ENCODE measurements at places on chromosomes 13 and 19.

GRCh38 chr19:18847549-18848463 is 16.0 kb downstream of the UPF1 start:
- no peak for DNase-seq

DNA sequence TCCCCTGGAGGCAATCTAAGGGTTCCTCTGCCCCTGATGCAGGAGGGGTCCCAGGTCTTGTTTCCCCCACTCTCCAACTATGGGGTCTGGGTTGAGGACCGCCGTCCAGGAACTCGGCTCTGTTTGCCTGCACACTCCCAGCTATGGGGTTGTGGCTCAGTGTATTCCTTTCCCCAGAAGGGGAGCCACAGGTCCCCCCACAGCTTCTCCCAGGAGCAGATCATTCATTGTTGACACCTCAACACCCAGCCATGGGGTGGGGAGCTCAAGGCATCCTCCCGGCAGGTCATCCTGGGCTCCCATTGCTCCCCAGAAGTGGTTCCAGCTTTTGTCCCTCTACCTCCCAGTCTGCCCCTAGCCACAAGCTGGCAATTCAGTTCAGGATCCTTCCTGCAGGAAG is 975 bp downstream of the ZNF358 start:
- DNase-seq: no peak

- DNase-seq: no peak
Observed at GRCh38 chr19:810883-811489, 10.8 kb downstream of the PLPPR3 start.

DNA sequence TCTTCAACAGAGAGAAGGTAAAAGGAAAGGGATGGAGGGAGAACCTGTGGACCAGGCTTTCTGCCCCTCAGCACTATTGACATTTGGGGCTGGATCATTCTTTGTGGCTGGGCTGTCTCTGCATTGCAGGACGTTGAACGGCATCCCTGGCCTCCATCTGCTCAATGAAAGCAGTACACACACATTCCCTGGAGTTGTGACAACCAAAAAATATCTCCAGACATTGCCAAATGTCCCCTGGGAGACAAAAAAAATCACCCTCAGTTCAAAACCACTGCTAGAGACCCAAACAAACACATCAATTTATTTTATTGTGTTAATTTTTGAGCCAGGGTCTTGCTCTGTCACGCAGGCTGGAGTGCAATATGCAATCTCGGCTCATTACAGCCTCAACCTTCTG is 43.3 kb downstream of the INSR start:
- DNase-seq: no peak

DNA sequence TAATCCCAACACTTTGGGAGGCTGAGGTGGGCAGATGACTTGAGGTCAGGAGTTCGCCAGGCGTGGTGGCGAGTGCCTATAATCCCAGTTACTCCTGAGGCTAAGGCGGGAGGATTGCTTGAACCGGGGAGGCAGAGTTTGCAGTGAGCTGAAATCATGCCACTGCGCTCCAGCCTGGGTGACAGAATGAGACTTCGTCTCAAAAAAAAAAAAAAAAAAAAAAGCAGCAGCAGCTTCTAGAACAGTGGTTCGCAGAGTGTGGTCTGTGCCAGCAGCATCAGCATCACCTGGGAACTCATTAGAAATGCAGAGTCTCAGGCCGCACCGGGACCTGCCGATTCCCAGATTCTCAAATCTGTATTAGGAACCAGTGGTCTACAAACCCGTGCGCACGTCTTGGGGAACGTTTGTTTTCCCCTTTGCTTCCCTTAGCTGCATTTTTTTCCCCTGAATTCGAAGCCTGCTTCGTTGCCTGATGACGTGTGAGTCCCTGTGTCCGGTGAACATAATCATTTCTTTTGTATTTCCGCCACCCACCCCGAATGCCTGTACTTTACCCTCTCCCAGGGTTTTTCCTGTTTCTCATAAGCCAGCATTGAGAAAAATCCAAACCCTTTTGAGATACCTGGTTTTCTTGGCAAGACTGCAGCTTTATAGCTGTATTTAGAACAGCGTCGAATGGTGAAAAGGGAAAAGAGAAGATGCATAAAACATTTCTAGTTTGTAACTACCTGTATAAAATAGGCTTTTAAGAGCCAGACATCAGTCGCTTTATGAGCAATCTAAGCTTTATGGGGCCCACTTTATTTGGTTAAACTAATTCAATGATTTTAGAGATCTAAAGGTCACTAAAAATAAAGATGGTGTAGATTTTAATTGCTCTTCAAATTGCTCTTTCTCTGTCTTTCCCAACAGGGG is 49.8 kb downstream of the BICRA start:
- no peak for DNase-seq

DNA sequence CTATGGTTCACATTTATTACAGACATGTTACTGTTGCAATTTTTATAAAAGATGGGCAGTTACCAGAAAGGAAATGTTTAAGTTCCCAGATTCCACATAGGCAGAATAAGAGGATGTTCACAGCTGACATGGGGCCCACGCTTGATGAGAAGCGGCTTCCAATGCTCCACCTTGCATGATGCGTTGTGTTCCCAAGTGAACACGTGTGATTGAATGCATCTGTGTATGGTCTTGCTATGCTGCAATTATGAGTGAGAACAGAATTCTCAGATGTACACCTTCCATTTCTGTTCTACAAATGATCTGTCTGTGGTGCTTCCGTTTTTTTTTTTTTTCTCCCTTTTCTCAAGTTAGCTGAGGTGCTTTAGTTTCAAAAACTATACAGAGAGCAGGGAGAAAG is 15.5 kb downstream of the UPF3A start:
- no peak for DNase-seq

- DNase-seq: peak; percentile 28
Observed at GRCh38 chr19:1725100-1726064, 27.9 kb upstream of the ONECUT3 start.

DNA sequence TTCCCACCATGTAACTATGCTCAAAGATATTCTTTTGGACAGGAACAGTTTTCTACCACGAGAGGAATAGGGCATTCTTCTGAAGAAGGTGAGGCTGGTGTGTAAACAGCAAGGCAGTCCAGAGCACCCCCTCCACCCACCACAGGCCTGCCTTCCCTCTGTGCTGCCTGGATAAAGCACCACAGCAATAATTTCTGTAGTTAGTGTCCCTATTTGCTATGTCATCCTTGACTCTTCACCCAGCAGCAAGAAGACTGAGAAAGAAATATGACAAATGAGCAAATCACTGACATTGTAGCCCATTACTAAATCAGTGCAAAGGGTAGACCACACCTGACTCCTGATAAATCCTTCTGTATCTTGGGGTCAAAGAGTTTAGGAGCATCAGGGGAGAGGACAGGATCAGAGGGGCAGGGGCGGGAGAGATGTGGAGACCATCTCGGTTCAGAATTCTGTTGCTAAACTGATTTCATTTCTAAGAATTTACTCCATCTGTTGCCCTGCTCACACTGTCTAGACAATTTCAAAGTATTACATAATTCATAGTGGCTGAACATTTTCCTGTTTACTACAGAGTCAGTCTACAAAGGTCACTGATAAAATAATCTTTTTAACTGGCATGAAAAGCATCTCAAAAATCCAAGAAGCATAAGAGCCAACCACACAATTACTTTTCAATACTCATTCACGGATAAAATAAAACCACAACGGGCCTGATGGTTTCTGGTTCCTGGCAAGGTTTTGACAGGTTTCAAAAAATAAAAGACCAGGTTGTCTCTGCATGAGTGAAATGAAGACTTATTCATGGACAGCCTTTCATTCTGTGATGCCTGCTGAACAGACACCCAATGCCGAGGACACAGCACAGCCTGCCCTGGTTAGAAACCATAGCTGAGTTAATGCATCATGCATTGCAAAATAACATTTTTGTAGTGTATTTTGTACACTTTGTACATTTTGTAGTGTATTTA is 88.4 kb upstream of the IRS2 start:
- no peak for DNase-seq

DNA sequence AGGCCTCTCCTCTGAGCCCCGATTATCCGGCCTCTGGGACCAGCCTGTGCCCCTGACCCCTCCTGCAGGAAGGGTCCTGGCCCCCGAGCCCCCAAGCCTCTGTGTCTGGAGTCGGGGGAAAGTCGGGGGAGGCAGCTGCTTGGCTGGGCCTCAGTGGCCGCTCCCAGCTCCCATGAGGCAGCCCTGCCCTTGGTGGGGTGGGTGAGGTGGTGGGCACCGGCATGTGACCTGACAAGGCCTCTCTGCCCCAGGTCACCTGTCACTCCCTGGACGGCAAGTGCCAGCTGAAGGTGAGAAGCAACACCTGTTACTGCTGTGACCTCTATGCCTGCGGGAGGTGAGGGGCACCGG is 41.5 kb downstream of the TMEM255B start:
- no peak for DNase-seq

- DNase-seq: no peak
Observed at GRCh38 chr13:103815619-103816018, 749.4 kb upstream of the SLC10A2 start.

DNA sequence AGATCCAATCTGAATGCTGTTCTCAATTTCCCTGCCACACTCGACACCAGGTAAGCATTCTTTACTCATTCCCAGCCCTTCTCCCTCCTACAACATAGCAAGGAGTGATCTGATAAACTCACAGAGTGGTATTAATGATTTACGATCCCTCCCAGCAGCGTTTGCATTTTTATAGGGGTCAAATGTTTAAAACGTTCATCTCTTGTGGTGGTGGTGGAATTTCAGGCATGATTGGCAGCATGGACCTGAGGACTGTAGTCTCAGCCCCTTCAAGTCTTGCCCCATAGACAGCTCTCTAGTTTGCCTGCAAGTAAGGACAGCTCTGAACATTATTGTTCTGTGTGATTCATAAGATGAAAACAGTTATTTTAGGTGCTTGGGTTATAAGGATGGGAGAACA is 565.7 kb downstream of the EFNB2 start:
- DNase-seq: no peak

- peak; percentile 62 for DNase-seq
Observed at GRCh38 chr13:110726726-110727125, 13.2 kb downstream of the ING1 start.

GRCh38 chr13:105518086-105518485 is 1017.4 kb downstream of the EFNB2 start:
- no peak for DNase-seq

GRCh38 chr19:48646722-48647216 is 782 bp upstream of the CA11 start:
- DNase-seq: no peak

- DNase-seq: no peak
Observed at GRCh38 chr13:44287958-44288357, 85.7 kb upstream of the SERP2 start.

- no peak for DNase-seq
Observed at GRCh38 chr19:531753-532560, at the start of gene CDC34. Gene CDC34 (plus strand): TSS chr19:531760. CDS start chr19:531932, 172 bp downstream.

GRCh38 chr13:98983182-98983581 is 5.3 kb upstream of the DOCK9 start:
- DNase-seq: no peak

GRCh38 chr13:97548711-97549110 is 114.7 kb downstream of the RAP2A start:
- no peak for DNase-seq

- no peak for DNase-seq
Observed at GRCh38 chr19:49506575-49507105, 5.8 kb upstream of the FCGRT start.

DNA sequence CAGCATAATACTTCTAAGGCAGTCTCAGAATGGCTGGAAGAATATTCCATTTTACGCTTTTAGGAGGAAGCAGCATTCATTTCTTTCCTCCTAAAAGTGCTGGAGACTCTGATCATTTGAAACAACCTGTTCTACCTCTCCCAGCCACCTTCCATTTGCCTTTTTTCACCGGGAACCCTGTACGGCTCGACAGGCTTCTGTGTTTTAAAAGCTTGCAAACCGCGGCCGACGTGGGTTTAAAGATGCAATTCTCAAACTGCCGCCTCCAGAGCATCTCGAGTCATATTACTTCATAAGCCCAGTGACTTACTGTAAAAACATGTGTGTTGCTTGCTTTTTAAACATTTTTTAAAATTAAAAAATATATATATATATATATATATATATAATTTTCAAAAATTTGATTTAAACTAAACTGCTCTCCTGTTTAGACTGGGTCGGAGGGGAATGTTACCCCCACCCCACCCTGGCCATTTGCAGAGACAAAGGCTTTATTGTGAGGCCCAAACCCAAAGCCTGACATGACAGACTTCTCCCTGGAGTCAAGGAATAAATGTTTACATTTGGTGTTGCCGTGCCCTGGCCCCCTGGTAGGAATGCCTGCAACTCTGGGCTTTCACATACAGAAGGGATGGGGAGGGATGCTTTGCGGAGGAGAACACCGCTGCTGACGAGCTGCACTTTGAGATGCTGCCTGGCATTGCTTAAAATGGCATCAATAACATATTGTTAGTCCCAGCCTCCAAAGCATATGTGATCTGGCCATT is 30.4 kb downstream of the ZNF536 start:
- no peak for DNase-seq

DNA sequence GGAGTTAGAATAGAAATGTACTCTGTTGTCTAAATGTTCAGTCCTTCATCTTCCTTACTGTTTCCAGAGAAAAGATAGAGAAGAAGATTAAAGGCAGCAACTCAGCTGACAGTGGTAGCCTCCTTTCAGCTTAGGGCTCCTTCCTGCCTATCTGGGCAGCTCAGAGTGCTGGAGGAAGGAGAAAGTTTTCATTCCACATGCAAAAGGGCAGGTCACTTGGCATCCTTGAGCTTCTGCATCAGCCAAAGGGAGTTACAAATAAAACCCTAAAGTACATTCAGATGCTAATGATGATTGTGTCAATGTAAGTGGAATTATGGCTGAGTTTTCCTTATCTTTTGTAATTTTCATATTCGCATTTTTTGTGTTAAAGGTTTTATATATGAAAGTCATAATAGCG is 58.9 kb downstream of the ESD start:
- DNase-seq: no peak

DNA sequence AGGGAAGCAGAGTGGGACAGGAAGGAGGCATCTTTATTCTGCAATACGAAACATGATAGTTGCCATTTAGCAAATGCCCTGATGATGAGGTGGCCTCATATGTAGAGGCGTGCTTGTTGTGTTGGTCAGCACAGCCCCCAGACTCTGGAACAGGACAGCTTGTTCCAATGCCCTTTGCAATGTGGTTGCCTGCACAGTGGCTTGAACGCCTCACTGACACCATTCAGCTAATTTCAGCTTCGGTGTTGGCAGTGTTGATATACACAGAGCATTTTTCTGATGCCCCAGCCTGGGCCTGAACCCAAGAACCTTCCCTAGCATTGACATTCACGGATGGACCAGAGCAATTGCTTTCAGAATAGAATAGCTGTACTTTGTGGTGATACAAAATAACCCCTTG is 133.3 kb downstream of the HS6ST3 start:
- DNase-seq: no peak
